ENCODE measurements at places on chromosomes 12 and 14. TPM values are rescaled to one million over a fixed set of nuclear protein-coding genes. Genes with fewer than 3 reads are reported as not detected.

DNA sequence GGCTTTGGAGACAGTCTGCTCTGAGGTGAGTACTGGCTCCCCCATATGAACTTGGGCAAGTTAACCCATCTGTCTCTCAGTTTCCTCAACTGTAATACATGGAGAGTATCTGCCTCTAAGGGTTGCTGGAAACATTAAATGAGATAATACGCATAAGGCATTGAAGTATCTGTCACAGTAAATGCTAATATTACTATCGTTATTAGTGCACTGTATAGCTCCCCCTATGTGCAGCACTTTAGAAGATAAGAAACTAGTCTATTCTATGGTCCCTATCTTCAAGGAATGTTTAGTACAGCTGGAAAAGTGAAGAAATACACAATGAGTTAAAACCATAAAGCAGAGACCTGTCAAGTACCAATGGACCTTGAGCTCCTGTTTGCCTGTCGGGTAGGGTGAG, 51.7 kb upstream of the CFL2 start:
- H3K4me3 ChIP-seq = no peak overlapping the region
- DNase-seq = no peak
- peaks cover 59% of the 10 kb centered on the region for H3K36me3 ChIP-seq
- H3K27ac ChIP-seq = no peak overlapping the region
- H3K4me1 ChIP-seq = no peaks in the 10 kb centered on the region

DNA sequence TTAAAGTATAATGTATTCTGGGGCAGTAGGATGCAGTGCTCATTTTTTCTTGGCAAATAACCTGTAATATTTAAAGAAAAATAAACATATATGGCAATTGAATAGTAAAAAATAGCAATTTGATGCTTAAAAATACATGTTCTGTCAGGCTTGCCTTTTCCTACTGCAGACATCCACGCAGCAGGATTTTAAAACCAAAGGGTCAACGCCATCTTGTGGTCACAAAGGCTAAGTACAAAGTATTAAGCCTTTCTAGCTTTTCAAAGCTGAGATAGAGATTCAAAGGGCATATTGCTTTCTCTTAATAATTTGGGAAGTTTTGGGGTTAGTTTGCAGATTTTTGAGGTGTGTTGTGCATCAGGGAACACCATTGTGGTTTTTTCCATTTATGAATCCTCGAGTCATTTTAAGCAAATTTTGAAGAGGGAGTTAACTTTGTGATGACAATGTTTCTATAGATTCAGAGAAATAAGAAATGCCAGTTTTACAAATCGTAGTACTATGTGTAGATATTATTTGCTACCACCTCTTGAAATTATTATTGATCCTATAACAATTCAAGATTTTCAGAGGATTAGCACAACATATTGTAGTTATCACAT, 4.7 kb upstream of the CCER1 start:
- H3K27me3 ChIP-seq = no peaks in the 10 kb centered on the region
- no peak overlapping the region for H3K4me3 ChIP-seq
- no peaks in the 10 kb centered on the region for H3K4me1 ChIP-seq
- no peaks in the 10 kb centered on the region for H3K36me3 ChIP-seq
- no peak for DNase-seq

DNA sequence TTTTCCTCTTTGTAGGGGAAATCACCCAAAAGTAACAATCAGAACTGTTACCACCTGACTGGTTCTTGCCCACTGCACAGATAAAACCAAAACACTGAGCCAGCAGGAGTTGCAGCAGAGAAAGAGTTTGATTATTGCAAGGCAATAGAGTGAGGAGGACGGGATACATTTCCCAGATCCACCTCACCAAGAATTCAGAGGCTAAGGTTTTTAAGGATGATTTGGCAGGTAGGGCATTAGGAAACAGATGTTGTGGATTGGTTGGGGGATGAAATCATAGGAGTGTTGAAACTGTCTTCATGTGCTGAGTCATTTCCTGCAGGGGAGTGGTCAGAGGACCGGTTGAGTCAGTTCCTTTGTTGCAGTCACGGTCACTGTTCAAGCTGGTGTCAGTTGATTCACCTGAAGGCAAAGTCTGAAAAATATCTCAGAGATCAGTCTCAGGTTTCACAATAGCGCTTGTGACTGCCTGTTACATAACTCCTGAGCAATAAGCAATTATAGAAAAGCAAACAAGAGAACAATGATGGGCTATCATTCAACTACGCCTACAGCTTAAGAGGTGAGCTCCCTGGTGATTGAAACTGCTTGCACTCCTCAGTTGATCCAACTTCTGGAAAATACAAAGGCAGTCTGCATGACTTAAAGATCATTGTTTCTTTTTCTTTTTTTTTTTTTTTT, 20.3 kb upstream of the AMN1 start:
- H3K4me3 ChIP-seq = no peak overlapping the region
- peak overlapping the region; percentile 71 for H3K27ac ChIP-seq
- H3K4me1 ChIP-seq = peaks cover 38% of the 10 kb centered on the region
- H3K27me3 ChIP-seq = no peaks in the 10 kb centered on the region

SYNJ2BP gene
- 42.3 TPM for total RNA-seq

MYO1H gene
- 0.64 TPM for total RNA-seq

DAO gene
- total RNA-seq = 0.26 TPM

DNA sequence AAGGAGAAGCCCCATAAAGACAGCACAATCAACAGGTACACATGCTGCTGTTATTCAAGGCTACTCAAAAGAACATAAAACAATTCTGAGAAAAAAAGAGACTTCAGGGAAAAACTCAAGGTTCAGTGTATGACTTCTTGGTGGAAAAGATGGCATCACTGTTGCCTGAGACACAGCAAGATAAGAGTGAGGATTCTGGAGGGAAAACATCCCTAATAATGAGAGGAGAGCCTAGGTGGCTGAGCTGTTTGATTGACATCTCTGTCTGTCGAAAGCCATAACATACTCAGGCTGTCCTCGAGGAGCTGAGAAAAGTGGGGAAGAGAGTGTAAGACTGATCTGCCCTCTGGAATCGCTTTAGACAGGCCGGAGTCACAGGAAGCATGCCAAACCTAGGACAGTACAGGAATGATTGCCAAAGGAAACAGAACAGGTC, 193.4 kb upstream of the AMIGO2 start:
- H3K27me3 ChIP-seq = no peaks in the 10 kb centered on the region
- no peaks in the 10 kb centered on the region for H3K36me3 ChIP-seq
- peaks cover 28% of the 10 kb centered on the region for H3K4me1 ChIP-seq

DNA sequence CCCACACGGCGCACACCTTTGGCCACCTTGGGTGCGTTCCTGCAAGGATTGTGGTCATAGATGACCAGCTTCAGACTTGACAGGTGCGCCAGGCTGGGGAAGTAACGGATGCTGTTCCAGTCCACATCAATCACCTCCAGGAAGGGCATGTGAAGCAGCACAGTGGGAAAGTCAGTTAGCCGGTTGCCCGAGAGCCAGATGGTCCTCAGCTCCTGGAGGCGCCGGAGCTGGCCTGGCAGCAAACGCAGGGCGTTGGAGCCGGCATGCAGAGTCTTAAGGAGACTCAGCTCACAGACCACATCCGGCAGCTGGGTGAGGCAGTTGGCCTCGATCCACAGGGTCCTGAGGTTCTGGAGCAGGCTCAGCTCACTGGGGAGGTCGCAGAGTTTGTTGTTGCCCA, 581 bp downstream of the LRRC10 start:
- no peaks in the 10 kb centered on the region for H3K27me3 ChIP-seq
- no peaks in the 10 kb centered on the region for H3K36me3 ChIP-seq
- no peaks in the 10 kb centered on the region for H3K4me1 ChIP-seq

DNA sequence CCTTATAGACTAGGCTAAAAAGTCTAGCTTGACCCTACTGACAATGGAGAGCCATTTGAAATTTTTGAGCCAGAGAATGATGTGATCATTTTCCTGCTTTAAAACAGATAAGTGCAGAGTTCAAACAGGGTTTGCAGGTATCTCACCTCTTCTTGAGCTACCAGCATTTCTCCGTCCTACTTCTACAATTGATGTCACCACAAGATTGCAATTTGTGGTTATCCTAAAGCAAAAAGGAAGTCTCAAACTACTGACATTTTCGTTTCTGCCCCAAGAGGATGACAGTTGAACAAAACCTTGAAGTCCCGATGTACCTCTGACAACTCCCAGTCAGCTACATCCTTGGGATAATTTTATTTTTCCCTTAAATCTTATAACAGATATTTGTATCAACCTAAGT, 86.7 kb downstream of the PTGER2 start:
- H3K4me3 ChIP-seq = no peak overlapping the region
- H3K27ac ChIP-seq = no peak overlapping the region
- H3K27me3 ChIP-seq = no peaks in the 10 kb centered on the region
- H3K4me1 ChIP-seq = peaks cover 6% of the 10 kb centered on the region

DNA sequence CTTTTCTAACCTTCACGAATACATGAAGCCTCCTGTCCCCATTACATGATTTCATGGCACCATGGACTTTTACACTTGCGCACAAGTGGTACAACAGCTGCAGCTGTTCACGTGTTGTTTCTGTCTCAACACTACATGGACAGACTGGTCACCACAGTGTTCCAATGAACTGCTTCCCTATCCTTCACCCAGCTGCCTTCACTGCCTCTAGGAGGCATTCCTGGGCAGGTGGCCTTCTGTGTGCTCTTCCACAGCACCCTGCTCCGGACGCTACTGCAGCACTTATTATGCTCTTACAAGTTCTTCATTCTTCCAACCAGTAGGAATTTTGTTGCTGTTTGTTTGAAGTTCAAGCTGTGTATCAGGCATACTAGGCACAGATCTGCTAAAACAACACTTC, 1.5 kb downstream of the MTERF2 start:
- peak overlapping the region; percentile 80 for H3K4me3 ChIP-seq
- peaks cover 22% of the 10 kb centered on the region for H3K4me1 ChIP-seq
- no peak for DNase-seq
- H3K27me3 ChIP-seq = no peaks in the 10 kb centered on the region
- H3K27ac ChIP-seq = no peak overlapping the region

DNA sequence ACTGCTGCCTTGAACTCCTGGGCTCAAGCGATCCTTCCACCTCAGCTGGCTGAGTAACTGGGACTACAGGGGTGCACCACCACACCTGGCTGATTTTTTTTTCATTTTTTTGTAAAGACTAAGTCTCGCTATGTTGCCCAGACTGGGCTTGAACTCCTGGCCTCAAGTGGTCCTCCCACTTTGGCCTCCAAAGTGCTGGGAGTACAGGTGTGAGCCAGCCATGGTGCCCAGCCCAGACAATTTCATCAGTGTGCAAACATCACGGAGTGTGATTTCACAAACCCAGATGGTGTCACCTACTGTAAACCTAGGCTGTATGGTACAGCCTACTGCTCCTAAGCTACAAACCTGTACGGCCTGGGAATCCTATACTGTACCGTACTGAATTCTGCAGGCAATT, 6.9 kb upstream of the BCL7A start:
- H3K36me3 ChIP-seq = no peaks in the 10 kb centered on the region
- H3K27me3 ChIP-seq = no peaks in the 10 kb centered on the region
- DNase-seq = no peak
- no peaks in the 10 kb centered on the region for H3K4me1 ChIP-seq

- H3K4me1 ChIP-seq = no peaks in the 10 kb centered on the region
- H3K4me3 ChIP-seq = no peak overlapping the region
- DNase-seq = no peak
- H3K27me3 ChIP-seq = no peaks in the 10 kb centered on the region
Observed at GRCh38 chr14:43003845-43004244, 1397.2 kb downstream of the LRFN5 start.

DCN gene
- 753 TPM for total RNA-seq

GRCh38 chr12:104201238-104202001, 14.2 kb upstream of the TXNRD1 start:
- no peaks in the 10 kb centered on the region for H3K27me3 ChIP-seq
- no peaks in the 10 kb centered on the region for H3K36me3 ChIP-seq
- DNase-seq = no peak
- H3K27ac ChIP-seq = no peak overlapping the region
- peaks cover 8% of the 10 kb centered on the region for H3K4me1 ChIP-seq

GRCh38 chr12:89437231-89437630, 84.9 kb upstream of the DUSP6 start:
- H3K4me1 ChIP-seq = no peaks in the 10 kb centered on the region
- no peak overlapping the region for H3K27ac ChIP-seq
- DNase-seq = no peak
- no peaks in the 10 kb centered on the region for H3K36me3 ChIP-seq
- no peak overlapping the region for H3K4me3 ChIP-seq

CARMIL3 gene
- total RNA-seq = 0.96 TPM

GRCh38 chr14:89371585-89372511, 45.2 kb downstream of the FOXN3 start:
- no peak overlapping the region for H3K4me3 ChIP-seq
- H3K36me3 ChIP-seq = no peaks in the 10 kb centered on the region
- DNase-seq = no peak

GRCh38 chr12:74776378-74776777, 238.7 kb downstream of the ATXN7L3B start:
- DNase-seq = no peak
- H3K27ac ChIP-seq = no peak overlapping the region
- H3K27me3 ChIP-seq = no peaks in the 10 kb centered on the region
- no peak overlapping the region for H3K4me3 ChIP-seq

- no peak for DNase-seq
- H3K36me3 ChIP-seq = no peaks in the 10 kb centered on the region
- H3K4me3 ChIP-seq = no peak overlapping the region
- no peak overlapping the region for H3K27ac ChIP-seq
- H3K27me3 ChIP-seq = peaks cover 13% of the 10 kb centered on the region
Observed at GRCh38 chr12:130286741-130287440, 50.8 kb upstream of the PIWIL1 start.

DNA sequence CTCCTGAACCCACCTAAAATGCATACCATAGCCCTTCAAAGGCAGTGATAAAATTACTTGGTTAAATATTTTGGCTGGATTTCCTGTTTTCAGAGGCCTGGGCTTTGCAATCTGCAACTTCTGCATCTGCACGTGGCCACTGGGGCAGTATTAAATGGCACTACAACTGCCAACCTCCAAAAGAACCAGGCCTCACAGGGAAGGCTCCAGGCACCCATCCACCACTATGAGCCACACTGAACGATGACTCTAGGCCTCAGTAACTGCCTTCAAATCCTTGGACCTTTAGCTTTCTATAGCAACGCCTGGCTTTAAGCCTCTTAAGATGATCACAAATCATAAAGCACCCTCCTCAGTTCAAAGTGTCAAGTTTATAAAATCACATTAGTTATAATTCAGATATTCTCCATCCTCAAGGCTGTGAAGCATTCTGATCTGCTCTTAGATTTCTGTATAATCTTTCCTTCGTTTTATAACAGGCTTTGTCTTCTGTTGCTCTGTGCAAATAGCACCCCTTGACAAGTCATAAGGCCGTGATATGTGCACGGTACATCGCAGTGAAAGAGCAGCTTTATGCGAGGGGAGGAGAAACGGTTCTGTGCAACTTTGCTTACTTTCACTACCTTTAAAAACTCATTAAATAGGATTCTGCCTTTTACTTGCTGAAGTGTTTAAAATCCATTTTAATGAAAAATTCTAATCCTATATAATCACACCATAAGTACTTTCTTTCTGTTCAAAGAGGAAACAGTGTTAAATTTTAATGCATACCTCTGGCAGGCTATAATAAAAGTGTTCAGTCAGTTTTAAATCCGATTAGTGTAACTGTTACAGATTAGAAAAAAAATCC, 196.4 kb upstream of the G2E3 start:
- no peaks in the 10 kb centered on the region for H3K27me3 ChIP-seq
- no peak overlapping the region for H3K27ac ChIP-seq
- no peak for DNase-seq

- DNase-seq = no peak
- H3K27me3 ChIP-seq = no peaks in the 10 kb centered on the region
- no peaks in the 10 kb centered on the region for H3K36me3 ChIP-seq
- no peak overlapping the region for H3K27ac ChIP-seq
- H3K4me3 ChIP-seq = no peak overlapping the region
Observed at GRCh38 chr12:95763809-95764253, 26.7 kb downstream of the NTN4 start.
